NCI-H1417 treated with DMSO at 0.1 percent for 48 hours (cell line): ENCODE measurements at places on chromosomes 1 and 21.

GRCh38 chr21:25296252-25296651, 311.0 kb downstream of the MRPL39 start:
- DNase-seq, result no peak

DNA sequence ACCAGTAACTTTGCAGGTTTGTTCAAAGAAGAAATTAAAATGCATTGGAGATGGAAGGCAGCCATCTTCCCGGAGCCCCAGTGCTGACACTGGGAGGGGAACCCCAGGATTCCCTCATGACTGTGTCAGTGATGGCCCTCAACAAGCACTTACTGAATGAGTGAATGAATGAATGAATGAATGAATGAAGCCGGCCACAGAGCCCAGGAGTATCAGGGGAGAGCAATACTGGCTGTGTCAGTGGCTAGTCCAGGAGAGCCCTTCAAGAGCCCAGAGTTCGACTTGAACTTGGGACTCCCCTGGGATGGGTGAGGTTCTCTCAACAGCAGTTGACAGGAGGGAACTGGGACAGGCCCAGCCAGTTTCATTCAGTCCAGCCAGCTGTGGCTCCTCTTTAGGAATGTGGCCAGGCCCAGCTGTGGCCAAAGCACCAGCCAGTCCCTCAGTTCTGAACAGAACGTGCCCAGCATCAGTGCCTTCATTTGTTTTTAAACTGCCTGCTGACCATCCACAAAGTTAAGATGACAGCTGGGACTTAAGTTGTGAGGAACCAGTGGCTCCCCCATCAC, 9.2 kb upstream of the ERG start:
- no peak for DNase-seq

DNA sequence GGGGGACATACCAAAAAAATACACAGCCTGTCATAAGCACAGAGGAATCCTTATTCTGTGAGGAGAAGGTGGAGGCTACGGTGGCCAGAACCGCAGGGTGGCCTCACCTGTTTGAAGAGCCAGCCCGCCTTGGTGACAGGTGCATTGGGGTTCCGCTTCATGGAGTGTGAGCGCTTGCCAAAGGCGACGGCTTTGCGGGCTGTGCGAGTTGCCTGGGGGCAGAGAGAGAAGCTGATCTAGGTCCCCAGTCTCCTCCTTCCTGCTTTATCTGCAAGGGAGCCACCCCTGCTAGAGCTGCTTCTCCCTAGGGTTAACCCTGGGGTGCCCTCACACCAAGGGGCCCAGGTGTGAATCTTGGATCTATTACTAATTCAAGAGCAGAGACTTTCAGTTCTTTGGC, 54.3 kb upstream of the GOLT1A start:
- DNase-seq, result no peak

DNA sequence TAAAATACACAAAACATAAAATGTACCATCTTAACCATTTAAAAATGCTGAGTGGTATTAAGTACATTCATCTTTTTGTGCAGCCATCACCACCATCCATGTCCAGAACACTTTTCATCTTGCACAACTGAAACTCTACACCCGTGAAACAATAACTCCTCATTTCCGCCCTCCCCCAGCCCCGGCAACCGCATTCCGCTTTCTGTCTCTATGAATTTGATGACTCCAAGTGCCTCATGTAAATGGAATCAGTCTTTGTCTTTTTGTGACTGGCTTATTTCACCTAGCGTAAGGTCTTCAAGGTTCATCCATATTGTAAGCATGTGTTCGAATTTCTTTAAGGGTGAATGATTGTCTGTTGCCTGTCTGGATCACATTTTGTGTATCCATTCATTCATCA, 37.2 kb downstream of the SCCPDH start:
- DNase-seq, result no peak

- DNase-seq, result no peak
Observed at GRCh38 chr1:169795687-169796086, 980 bp upstream of the METTL18 start.

GRCh38 chr21:18155508-18156193, 89.0 kb upstream of the CHODL start:
- no peak for DNase-seq

- no peak for DNase-seq
Observed at GRCh38 chr1:201500670-201501120, 6.2 kb downstream of the CSRP1 start.

GRCh38 chr1:87212431-87213134, 116.1 kb upstream of the LMO4 start:
- no peak for DNase-seq

GRCh38 chr21:32414579-32415358, 2.3 kb downstream of the EVA1C start:
- DNase-seq, result no peak

- DNase-seq, result no peak
Observed at GRCh38 chr1:209728466-209728865, 23.8 kb downstream of the HSD11B1 start.

DNA sequence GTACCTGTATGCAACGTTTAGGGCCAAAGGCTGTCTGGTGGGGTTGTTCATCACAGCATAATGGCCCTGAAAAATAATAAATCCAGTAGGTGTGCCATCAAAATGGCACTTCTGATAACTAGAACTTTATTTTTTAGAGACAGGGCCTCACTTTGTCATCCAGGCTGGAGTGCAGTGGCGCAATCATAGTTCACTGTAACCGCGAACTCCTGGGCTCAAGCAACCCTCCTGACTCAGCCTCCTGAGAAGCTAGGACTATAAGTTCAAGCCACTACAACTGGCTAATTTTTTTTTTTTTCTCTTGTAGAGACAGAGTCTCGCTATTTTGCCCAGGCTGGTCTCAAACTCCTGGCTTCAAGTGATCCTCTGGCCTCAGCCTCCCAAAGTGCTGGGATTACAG, 4.7 kb downstream of the SNAPIN start:
- DNase-seq, result no peak
